BJ (cell line): ENCODE measurements at places on chromosomes 2 and 18.
A peak's percentile ranks its signal among the peaks of the same experiment; 100 is the strongest.

DNA sequence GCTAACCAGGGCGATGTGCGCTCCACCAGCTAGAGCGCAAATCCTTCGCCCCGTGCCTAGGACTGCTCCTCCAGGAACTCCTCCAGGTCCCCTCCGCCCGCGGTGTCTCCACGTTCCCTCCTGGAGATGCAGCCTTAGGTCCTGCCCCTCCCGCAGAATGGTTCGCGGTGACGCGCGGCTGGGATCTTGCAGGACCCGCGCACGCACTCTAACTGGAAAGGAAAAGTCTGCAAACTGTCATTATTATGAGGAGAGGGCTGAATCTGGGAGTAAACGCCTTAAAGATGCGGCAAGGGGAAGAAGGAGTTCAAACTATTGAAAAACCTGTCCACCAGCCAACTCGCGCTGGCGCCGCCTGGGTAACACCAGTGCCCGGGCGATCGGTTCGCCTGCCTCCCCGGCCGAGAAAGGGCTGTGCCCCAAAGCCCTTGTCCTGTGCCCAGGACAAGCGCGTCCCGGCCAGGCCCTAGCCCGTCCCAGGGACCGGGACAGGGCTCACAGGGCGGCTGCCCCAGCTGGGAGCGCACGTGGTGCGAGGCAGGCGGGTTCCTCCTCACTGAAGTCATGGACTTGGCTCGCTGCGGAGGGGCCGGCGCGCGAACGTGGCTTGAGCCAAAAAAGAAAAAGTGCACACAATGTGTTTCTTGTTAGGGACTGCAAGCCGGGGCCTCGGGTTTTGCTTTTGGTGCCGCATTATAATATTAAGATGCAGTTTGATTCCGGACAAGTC is 5.5 kb upstream of the ID2 start:
- DNase-seq: peak; percentile 67

GRCh38 chr2:37617119-37617892 is 54.1 kb downstream of the CDC42EP3 start:
- DNase-seq: no peak

- no peak for DNase-seq
Observed at GRCh38 chr2:236485519-236485918, 84.1 kb upstream of the ACKR3 start.

DNA sequence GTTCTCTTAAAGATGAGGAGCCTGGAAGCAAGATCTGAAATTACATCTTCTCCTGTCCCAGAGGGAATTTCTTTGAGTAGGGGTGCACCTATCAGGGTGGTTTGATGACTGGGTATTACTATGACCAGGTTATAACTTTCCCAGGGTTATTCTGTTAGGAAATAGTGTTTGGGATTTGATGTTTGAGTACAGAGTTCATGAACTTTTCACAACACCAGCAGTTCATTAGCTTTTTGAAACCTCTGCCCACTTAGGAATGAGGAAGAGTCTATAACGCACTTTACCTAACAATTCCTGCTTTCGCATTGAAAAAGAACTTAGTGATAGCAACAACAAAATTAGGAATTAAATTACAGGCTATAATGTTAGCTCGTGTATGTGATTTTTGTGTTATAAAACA is 58.6 kb downstream of the ALMS1 start:
- no peak for DNase-seq

GRCh38 chr2:8121022-8121825 is 560.6 kb upstream of the ID2 start:
- DNase-seq: no peak

GRCh38 chr2:40361478-40361877 is 90.4 kb downstream of the SLC8A1 start:
- no peak for DNase-seq
